Stimulated activated CD4-positive, alpha-beta T cell treated with anti-CD3 and anti-CD28 coated beads, TNF-alpha, amount 100 ng/mL, for 48 hours (primary cell): ENCODE measurements at places on chromosomes 5 and 9.

- DNase-seq = no peak
Measured at GRCh38 chr5:19496056-19496455, 491.9 kb downstream of the CDH18 start.

DNA sequence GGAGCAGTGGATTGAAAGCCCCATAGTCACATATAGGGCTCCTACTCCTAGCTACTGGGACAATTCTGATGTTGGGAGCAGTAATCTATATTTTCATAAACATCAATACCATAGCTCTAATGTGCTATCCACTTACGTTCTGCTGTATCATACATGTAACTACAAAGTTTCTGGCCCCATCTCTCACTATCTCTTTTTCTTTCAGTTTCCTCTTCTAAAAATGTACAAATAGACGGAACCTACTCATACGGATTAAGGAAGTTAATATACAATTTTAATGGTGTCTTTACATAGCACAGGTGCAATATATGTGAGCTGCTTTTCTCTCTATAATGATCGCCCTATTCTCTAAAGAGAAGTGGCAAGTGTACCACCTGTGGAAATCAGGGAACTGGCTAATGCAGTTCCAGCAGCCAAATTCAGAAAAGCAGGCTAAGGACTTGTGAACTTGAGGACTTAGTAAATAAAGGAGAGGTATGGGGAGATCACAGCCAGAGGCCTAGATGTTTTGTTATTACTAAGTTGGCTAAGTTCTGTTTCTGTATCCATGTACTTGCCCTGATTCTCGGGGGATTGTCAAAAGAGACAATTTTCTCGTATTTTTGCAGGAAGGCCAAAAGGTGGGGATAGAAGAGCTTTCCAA, 1021.9 kb downstream of the CDH12 start:
- DNase-seq = no peak

GRCh38 chr5:138946831-138947560, 71.9 kb upstream of the LRRTM2 start:
- DNase-seq = no peak

DNA sequence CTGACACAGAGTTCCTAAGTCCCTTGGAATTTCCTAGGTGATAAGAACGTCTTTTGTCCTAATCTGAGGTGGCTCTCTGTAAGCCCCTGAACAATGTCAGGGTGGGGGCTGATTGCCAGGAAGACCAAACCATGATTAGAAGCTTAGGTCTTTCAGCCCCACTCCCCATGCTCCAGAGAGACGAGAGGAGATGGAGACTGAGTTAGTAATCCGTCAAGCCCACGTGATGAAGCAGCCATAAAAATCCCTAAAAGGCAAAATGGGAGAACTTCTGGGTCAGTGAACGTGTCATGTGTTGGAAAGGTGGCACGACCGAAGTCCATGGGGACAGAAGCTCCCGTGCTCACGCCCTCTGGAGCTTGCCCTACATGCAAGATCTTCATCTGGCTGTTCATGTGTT, 85.6 kb downstream of the RAD23B start:
- DNase-seq = no peak

GRCh38 chr5:81898403-81898802, 73.4 kb upstream of the ATG10 start:
- DNase-seq = no peak

- DNase-seq = no peak
Measured at GRCh38 chr5:171505473-171506043, 86.1 kb downstream of the FGF18 start.

- no peak for DNase-seq
Measured at GRCh38 chr9:78707080-78707479, 410.2 kb downstream of the PSAT1 start.

GRCh38 chr5:137822984-137823383, 44.7 kb upstream of the MYOT start:
- no peak for DNase-seq

- no peak for DNase-seq
Measured at GRCh38 chr5:112142769-112143270, 276.3 kb downstream of the EPB41L4A start.

DNA sequence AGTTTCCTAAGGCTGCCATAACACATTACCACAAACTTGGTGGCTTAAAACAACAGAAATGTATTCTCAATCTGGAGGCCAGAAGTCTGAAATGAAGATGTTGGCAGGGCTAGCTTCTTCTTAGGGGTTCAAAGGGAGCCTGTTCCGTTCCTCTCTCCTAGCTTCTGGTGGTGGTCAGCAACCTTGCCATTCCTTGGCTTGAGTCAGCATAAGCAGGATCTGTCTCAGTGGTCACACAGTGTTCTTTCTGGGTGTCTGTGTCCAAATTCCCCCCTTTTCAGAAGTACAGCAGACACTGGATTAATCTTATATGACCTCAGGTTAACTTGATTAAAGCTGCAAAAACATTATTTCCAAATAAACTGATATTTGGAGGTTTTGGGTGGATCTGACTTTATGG, 2.1 kb upstream of the OSMR start:
- no peak for DNase-seq

DNA sequence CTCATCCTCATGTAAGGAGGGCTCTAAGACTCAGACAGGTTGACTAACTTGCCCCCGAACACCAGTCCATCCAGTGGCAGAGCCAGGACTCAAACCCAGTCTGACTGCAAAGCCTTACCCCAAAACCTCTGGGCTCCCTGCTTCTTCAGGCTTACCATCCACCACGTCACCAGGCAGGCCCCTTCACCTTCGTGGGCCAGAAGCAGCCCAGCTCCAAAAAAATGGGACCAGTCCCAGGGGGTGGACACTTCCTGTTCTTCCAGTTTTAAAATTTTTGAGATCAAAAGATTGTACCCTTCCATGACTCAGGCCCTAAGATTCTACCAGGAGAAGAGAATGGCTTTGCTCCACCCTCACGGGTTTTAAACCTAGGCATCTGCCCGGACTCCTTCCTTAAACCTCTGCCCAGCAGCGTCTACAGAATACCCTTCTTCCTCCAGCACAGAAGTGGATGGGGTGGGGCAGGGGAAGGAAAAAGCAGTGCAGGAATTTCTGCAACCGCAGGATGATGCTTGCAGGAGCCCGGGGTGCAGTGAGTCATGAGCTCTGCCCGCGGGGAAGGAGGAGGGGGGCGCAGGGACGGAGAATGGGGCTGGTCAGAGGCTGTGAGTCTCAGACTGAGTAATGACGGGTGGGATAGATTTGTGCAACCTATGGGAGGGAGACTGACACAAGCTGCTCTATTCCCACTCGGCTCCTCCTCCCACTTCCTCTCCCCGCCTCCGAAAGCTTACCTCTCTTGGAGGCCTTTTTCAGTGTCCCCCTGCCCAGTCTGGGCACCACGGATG, 50.4 kb upstream of the STXBP1 start:
- no peak for DNase-seq

DNA sequence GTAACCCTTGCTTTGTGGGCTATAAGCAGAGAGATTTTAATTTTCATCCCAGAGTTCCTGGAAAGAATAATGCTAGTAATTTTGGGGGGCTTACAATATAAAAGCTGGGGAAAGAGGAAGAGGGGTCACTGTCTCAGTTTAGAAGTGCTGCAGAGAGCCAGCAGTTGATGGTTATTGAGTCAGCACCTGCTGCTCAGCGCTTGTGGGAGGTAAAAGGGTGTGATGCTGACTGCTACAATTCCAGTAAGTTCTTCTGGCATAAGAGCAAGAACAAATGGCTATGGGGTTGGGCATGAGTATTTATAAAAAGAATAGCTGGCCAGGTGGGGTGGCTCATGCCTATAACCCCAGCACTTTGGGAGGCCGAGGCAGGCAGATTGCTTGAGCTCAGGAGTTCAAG, 88.5 kb downstream of the MAST4 start:
- no peak for DNase-seq

DNA sequence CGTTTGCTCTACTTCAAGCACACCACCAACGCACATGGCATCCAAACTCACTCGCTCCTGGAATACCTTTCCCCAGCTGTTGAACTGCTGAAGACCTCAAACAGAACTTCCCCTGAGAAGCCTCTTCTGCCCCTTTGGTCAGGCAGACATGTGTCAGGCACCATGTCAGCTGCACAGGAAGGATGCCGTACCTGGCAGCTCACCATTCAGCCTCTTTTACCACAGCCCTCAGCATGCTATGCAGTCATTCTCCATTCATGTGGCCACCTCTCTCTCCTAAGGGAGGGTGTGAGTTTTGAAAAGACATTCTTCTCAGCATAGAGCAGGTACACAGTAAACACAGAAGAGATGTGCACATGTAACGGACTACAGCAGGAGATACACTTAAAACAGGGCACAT, 14.2 kb downstream of the IL4 start:
- DNase-seq = no peak

DNA sequence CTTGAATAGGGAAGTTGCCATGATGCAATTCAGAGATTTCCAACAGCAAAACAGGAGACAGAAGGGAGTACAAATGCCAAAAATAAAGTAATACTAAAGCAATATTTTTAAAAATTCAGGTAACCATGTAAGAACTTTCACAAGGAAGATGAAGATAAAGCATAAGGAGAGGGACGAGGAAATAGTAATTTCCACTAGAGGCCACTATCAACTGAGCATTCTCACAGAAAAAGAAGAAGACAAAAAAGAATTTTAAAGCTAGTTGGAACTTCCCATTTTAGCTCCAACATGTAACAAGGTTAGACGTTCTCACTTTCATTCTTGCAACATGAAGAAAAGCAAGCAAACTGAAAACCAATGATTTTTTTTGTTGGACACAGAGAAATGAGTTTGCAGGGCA, 779.9 kb upstream of the CDH6 start:
- DNase-seq = no peak

DNA sequence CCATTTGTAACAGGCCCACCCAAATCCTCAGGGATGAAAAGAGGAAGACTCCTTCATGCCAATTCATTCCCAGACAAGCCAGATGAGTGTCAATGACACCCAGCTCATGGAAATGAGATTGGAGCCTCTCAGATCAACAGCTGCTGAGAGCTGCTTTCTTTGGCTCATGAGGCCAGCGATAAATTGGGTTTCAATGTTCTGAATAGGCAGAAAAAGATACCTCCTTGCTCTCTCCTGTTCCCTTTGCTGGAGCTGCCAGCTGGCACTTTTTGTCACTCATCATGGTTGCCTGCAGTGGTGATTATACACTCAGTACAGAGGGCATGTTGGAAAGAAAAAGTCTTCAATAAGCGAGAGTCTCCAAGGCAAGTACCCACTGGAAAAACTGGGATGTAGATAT, 47.1 kb downstream of the SH3RF2 start:
- DNase-seq = no peak

GRCh38 chr5:167564275-167564674, 727.2 kb upstream of the WWC1 start:
- no peak for DNase-seq

DNA sequence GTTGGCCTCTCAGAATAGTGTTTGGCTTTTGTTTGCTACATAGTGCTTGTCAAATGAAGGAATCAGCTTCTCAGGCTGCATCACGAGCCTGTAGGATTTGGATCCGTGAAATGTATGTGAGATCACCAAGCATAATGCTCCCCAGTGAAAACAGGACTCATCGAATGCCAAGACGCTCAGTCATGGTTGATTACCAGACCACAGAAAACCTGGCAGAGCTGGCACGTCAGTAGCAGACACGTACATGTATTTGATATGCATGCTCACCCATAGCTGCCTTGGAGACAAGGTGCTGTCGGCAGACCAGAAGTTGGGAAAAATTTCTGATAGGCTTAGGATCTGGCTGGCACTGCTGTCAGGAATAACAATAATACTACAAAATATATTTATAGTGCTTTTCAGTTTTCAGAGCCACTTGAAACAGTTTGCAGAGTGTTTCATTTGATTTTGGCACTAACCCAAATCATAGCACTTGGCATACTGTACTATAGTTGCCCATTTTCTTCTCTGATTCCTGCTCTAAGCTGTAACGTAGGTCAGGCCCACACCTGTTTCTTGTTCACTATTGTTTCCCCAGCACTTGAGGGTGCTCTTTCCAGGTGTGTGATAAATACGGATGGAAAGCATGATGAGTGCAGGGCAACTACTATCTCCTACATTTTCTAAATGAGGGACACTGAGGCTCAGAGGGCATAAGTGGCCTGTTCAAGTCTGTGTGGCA, 226.1 kb downstream of the NR3C1 start:
- DNase-seq = no peak

DNA sequence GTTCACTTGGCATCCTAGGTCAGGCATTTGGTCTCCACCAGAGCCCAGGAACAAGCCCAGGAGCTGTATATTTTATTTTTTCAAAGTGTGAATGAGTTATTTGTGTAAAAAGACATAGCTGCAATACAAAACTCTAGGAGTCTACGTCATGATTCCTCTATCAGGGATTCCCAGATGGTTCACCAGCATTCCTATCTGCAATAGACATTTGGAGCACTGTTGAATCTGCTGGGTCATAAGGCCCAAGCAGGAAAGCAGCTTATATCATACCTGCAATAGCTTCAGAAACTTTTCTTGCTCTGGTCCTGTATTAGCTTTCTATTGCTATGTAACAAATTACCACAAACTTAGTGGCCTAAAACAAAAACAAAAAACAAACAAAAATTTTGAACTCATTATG, 16.7 kb upstream of the DELE1 start:
- DNase-seq = no peak

- no peak for DNase-seq
Measured at GRCh38 chr9:134957165-134957944, 39.6 kb upstream of the FCN1 start.

DNA sequence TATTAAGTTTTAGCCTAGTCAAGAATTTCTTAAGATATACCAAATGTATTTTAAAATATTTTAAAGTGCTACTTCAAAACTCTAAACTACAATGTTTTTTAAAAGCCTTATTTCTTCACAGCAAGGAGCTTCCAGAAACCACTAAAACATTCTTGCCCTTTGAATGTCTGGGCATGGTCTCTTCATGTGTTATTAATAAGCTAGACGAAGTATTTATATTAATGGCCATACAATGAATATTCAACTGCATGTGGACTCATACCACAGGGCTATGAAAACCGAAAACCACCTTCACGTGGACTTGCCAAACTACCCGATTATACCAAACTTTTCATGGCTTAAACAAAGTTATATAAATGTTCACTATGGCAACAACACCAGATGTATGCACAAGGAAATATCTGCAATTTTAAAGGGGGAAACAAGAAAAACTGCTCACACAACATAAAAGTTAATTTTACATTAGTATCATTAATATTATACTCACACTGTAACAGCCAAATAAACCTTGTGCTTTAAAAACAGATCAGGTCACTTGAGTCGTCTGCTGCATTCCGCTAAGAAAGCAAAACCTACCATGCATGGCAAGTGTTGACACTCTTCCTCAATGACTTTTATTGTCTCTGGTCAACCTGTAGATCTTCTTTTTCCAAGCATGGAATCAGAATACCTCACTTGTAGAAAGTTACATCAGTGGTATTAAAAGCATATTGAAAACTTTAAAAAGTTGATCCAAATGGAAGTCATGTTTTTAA, 246.3 kb downstream of the BNC2 start:
- no peak for DNase-seq

GRCh38 chr9:117715411-117715989, 11.3 kb downstream of the TLR4 start:
- DNase-seq = no peak
